ENCODE measurements at places on chromosomes 12 and 14.
A peak's percentile ranks its signal among the peaks of the same experiment; 100 is the strongest.

DNA sequence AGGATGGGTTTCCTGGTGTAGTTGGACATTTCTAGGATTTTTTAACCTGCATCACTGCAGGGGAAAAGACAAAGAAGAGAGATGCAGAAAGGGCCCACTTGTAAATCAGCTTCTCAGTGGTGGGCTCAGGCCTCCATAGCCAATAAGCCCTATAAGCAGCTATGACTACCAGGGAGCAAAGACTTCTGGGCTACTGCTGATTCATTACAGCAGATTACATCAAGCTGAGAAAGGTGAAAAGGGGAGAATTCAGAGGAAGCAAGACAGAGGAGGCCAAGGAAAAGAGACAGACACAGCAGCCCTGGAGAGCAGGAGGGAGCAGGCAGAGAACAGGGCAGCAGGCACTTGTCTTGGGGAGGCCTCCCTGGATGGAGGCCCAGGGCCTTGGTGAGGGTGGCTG lies 95.2 kb downstream of the KCNA5 start:
- H3K4me1 ChIP-seq: peaks cover 12% of the 10 kb centered on the region
- DNase-seq: no peak
- H3K4me3 ChIP-seq: no peak overlapping the region
- no peaks in the 10 kb centered on the region for H3K27me3 ChIP-seq
- no peaks in the 10 kb centered on the region for H3K36me3 ChIP-seq

GRCh38 chr14:94486883-94487282 lies 10.9 kb upstream of the SERPINA9 start:
- peaks cover 9% of the 10 kb centered on the region for H3K4me1 ChIP-seq
- H3K36me3 ChIP-seq: no peaks in the 10 kb centered on the region
- no peak overlapping the region for H3K27ac ChIP-seq
- H3K27me3 ChIP-seq: no peaks in the 10 kb centered on the region

DNA sequence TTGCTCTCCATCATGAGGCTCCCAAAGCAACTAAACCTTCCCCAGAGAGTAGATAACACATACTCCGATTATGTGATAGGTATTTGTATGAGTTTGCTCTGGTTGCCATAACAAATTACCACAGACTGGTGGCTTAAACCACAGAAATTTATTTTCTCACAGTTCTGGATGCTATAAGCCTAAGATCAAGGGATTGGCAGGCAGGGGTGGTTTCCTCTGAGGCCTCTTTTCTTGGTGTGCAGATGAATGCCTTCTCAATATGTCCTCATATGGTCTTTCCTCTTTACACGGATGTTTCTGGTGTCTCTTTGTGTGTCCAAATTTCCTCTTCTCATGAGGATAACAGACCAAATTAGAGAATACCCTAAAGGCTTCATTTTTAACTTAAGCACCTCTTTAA lies 285.8 kb upstream of the GRIP1 start:
- H3K27me3 ChIP-seq: no peaks in the 10 kb centered on the region
- no peaks in the 10 kb centered on the region for H3K4me1 ChIP-seq
- no peak overlapping the region for H3K27ac ChIP-seq
- DNase-seq: no peak
- H3K4me3 ChIP-seq: no peak overlapping the region

- no peak for DNase-seq
- H3K36me3 ChIP-seq: no peaks in the 10 kb centered on the region
- peaks cover 44% of the 10 kb centered on the region for H3K4me1 ChIP-seq
- H3K4me3 ChIP-seq: no peak overlapping the region
Observed at GRCh38 chr12:646442-647384, 16.5 kb downstream of the NINJ2 start.

- H3K27me3 ChIP-seq: peaks cover 6% of the 10 kb centered on the region
- H3K4me3 ChIP-seq: no peak overlapping the region
- H3K36me3 ChIP-seq: no peaks in the 10 kb centered on the region
- H3K4me1 ChIP-seq: peaks cover 3% of the 10 kb centered on the region
- H3K27ac ChIP-seq: no peak overlapping the region
- DNase-seq: no peak
Observed at GRCh38 chr12:114659084-114659483, 24.9 kb downstream of the TBX3 start.

GRCh38 chr12:3157581-3158323 lies 80.6 kb downstream of the TSPAN9 start:
- no peak overlapping the region for H3K27ac ChIP-seq
- H3K4me3 ChIP-seq: no peak overlapping the region
- peaks cover 22% of the 10 kb centered on the region for H3K4me1 ChIP-seq
- H3K27me3 ChIP-seq: no peaks in the 10 kb centered on the region

DNA sequence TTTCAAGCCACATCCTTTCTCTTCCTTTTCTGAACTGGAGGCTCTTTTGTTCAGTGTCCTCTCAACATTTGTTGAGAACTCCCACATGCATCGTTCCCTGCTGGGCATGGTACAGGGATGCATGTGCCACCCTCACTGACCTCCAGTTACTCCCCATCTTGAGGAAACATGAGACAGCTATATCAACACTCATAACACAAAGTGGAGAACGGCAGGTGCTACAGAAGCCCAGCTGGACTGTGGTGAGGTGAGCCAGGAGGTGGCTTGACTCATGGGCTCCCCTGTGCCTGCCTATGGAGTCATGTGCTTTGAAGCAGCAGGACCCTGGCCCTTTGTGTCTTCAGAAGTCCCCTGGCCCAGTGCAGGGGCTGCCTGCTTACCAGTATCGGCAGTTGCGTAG lies 9.7 kb downstream of the MYH6 start:
- no peak overlapping the region for H3K27ac ChIP-seq
- no peak for DNase-seq
- H3K36me3 ChIP-seq: no peaks in the 10 kb centered on the region
- H3K4me3 ChIP-seq: no peak overlapping the region
- H3K27me3 ChIP-seq: peaks cover 8% of the 10 kb centered on the region

DNA sequence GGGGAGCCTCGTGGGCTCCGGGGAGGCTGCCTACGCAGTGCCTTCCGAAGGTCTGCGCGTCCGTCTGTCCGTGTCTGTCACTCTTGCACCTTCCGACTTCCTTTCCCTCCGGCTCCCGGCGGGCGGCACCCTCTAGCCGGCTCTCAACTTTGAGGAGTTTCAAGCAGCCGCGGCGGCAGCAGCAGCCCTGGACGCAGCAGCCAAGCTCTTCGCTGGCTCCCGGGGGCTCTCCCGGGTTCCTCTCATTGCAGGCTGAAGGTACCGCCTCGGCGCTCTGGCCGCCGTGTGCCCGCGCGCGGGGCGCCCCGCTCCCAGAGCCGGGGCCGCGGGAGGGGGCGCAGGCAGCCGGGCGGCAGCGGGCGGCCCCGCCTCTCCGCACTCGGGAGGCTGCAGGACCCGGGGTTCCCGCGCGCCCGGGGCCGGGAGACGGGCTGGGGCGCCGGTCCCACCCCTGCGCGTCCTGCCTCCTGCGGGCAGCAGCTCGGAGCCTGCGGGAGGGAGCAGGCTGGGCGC lies at the start of the genes AMIGO2 and PCED1B:
Gene AMIGO2, minus strand, starts transcription at position 492 of the 513 bp plus-strand sequence. CDS start 957 bp downstream, outside the sequence.
Gene PCED1B, plus strand, starts transcription at position 154 of the 513 bp plus-strand sequence. CDS start 155,443 bp downstream, outside the sequence.
- peak within 1 kb of the TSS; percentile 85 for H3K27ac ChIP-seq
- DNase-seq: no peak
- H3K36me3 ChIP-seq: no peaks in the 10 kb centered on the region
- peaks cover 37% of the 10 kb centered on the region for H3K4me1 ChIP-seq
- H3K4me3 ChIP-seq: peak within 1 kb of the TSS; percentile 84
- H3K27me3 ChIP-seq: no peaks in the 10 kb centered on the region

GRCh38 chr14:93430315-93431035 lies at the start of gene UNC79:
Gene UNC79 (plus strand): TSS chr14:93430939. CDS start chr14:93431030, 91 bp downstream.
- H3K4me1 ChIP-seq: peaks cover 15% of the 10 kb centered on the region
- no peak within 1 kb of the TSS for H3K27ac ChIP-seq
- H3K27me3 ChIP-seq: peaks cover 61% of the 10 kb centered on the region
- H3K4me3 ChIP-seq: peak within 1 kb of the TSS; percentile 12

GRCh38 chr12:112839386-112839972 lies 47.9 kb downstream of the RPH3A start:
- no peaks in the 10 kb centered on the region for H3K27me3 ChIP-seq
- no peak for DNase-seq
- H3K36me3 ChIP-seq: no peaks in the 10 kb centered on the region
- no peaks in the 10 kb centered on the region for H3K4me1 ChIP-seq

- peaks cover 9% of the 10 kb centered on the region for H3K4me1 ChIP-seq
- no peaks in the 10 kb centered on the region for H3K27me3 ChIP-seq
- no peak overlapping the region for H3K4me3 ChIP-seq
- DNase-seq: no peak
- H3K36me3 ChIP-seq: no peaks in the 10 kb centered on the region
Observed at GRCh38 chr14:75247286-75247922, 31.2 kb upstream of the FOS start.

Data from esophagus muscularis mucosa (tissue), 4 donors.